ENCODE measurements at places on chromosomes 13 and 19.
A peak's percentile ranks its signal among the peaks of the same experiment; 100 is the strongest.

DNA sequence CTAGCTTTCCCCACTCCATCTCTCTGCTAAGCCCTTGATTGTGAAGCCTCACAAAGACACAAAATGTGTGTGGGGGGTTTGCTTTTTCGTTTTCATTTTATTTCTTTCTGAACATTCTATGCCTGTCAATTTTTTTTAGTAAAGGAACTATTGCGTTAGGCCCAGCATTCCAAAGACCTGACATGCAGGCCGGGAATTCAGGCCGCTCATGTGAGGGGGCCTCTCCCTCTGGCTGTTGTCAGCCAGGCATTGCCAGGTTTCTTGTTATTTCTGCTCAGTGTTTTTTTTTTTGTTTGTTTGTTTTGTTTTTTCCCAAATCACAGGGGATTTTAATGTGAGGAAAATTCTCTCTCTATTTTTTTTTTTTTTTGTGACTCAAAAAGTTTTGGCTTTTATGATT is 10.3 kb upstream of the MEDAG start:
- DNase-seq: no peak

- no peak for DNase-seq
These were observed 6.1 kb upstream of the UPF3A start for GRCh38 chr13:114275304-114275703.

DNA sequence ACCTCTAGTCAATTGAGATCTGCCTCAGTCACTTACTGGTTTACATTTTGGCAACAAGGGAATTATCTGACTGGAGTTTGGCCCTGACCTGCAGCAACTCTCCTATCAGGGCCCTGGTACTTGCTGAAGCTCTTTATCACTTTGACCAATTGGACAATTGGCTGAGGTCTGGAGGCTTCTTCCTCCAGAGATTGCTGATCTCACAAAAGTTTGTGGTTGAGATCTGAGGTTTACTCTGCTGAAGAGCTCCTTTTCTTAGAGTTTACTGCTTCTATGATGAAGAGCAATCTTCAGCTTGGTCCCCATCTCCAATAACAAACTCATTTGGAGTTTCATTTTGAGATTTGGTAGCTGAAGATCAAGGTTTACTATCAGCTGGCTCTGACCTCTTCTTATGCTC is 276.9 kb upstream of the SGCG start:
- DNase-seq: no peak

DNA sequence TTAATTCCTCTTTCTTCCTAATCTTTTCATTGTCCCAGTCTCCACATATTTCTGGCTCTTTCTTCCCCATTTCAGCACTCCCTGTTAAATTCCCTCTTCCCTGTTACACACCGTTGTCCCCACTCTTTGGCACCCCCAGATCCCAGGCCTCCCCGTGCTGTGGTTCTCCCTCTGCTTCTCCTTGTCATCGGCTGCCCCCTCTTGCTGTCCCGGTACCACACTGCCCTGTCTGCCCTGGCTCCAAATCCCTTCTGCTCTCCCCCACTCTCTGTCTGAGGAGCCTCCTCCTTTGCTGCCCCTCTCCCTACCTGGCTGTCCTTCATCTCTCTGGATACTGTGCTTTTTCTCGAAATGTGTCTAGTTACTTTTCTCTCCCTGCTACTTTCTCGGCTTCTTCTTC is 983 bp downstream of the ZNF415 start:
- no peak for DNase-seq

- DNase-seq: peak; percentile 74
These were observed at the start of gene BBC3 for GRCh38 chr19:47230921-47231214. Gene BBC3, minus strand, starts transcription at chr19:47231199. Its CDS starts 2,768 bp downstream, at chr19:47228431.

- no peak for DNase-seq
These were observed 138.2 kb downstream of the SUCLA2 start for GRCh38 chr13:47862841-47863240.

GRCh38 chr19:52191389-52191788 is 1.5 kb downstream of the PPP2R1A start:
- DNase-seq: no peak

DNA sequence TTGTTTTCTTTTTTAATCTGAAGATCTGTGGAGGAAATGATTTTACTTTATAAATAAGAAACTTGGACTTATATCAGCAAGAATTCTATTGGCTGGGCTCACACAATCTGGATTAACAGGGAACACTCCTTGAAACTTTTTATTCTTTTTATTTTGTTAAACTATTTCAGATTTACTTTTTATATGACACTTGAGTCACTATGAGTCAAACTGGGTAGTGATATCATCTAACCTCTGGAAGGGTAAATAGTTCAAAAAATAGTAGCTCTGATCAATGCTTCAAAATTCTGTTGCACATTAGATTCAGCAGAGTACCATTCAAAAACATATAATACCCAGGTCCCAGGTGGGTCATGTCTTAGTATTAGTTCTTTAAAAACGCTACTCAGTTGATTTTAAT is 55.1 kb upstream of the NBEA start:
- no peak for DNase-seq

DNA sequence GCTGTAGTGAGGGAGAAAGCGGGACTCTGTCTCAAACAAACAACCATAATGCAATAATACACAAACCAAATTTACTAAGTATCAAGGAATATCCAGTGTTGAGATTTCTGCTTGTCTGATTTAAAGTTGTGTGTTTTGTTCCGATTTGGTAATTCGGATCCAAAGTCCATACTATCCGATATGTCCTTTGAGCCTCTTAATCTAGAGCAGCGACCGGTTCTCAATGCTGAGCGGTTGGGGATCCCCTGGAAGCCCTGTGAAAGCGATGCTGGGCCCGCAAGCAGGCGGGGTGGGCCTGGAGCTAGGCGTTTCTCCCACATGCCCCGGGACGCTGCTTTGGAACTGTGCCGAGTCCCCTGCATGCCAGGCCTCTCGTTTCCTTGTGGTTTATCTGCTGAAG is 20.2 kb downstream of the C19orf44 start:
- no peak for DNase-seq

GRCh38 chr13:107867701-107868661 is 347.4 kb downstream of the LIG4 start:
- DNase-seq: no peak

DNA sequence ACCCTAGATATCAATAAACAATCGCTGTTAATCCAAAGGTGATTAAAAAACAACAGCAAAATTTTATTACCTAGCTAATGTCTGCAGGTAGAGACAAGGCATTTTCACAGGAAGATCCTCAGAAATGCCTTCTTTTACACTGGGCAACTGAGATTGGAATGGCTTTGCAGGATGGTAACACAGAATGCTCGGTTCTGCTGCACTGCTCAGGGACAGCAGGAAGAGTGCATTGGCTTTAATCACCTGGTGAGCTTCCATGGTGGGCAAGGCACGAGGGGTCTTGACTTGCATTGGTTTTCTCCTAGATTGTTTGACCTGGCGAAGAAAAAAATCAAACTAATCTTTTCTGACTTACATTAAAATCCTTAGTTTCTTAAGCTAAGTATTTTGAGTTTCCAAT is 68.3 kb upstream of the FBXL3 start:
- DNase-seq: no peak

GRCh38 chr19:12564016-12564664 is 12.9 kb upstream of the ZNF564 start:
- DNase-seq: peak; percentile 92

- no peak for DNase-seq
These were observed 5.1 kb upstream of the FXYD5 start for GRCh38 chr19:35149463-35149862.

- no peak for DNase-seq
These were observed 127.3 kb upstream of the EDNRB start for GRCh38 chr13:78045916-78046315.

DNA sequence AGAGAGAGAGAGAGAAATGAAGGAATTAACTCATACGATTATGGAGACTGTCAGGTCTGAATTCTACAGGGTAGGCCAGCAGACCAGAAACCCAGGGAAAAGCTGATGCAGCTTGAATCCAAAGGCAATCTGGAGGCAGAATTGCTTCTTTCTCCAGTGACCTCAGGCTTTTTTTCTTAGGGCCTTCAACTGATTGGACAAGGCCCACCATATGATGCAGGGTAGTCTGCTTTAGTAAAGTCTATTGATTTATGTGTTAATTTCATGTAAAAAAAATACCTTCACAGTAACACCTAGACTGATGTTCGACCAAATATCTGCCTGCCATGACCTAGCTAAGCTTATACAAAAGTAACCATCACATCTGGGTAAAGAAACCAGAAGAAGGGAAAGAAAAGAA is 71.1 kb downstream of the MZT1 start:
- DNase-seq: no peak

DNA sequence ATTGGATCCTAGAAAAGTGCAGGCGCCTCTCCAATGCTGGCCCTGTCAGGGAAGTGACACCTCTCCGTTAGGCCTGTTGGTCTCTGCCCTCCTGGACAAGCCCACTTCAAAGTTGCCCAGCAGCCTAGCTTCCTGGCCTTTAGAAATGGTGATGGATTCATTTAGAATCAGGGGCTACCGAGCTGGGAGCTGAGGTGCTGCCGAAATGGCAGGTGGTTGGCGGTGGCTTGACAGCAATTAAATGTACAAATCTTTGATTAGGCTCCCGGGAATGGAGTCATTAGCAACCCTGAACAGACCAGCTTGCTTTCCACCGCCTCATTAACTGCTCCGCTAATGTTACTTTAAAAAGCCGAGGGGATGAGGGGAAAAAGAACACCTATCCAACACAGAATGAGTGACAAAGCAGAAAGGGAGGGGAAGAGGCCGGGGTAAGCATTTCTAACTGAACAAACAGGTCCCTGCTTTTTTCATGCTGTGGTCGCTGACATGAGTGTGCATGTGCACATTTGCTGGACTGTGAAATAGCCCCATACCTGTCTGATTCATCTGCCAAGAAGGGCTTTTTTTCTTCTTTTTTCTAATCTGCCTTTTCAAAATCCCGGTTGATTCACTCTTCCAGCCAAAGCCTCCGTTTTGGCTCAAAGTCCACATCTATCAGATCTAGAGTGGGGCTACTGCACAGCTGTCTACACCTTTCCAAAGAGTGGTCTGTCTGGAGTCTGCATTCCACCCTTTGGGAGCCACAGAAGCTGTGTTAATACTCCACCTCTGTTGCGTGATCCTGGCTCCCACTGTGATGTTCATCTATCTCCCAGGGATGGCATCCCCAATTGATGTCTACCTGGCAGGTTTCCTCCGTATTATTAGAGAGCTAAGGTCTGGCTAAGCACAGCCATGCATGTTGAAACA is 431.9 kb downstream of the COG6 start:
- DNase-seq: no peak

DNA sequence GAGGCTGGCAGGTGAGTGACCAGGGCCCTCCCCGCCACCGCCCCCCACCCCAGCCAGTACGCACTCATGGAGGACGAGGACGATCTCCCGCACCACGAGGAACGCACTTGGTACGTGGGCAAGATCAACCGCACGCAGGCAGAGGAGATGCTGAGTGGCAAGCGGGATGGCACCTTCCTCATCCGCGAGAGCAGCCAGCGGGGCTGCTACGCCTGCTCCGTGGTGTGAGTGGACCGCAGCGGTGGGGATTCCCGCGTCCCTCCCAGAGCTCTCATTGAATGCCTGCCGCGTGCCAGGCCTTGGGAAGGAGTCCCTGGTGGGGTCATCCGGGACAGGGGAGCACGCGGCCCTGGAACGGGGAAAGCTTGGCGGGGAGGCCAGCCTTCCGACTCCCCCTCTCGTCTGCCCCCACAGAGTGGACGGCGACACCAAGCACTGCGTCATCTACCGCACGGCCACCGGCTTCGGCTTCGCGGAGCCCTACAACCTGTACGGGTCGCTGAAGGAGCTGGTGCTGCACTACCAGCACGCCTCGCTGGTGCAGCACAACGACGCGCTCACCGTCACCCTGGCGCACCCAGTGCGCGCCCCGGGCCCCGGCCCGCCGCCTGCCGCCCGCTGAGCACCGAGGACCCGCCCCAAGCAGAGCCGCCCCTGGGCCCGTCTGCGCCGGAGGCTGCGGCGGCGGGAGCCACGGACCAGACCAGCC is 4.8 kb upstream of the IFI30 start:
- no peak for DNase-seq

DNA sequence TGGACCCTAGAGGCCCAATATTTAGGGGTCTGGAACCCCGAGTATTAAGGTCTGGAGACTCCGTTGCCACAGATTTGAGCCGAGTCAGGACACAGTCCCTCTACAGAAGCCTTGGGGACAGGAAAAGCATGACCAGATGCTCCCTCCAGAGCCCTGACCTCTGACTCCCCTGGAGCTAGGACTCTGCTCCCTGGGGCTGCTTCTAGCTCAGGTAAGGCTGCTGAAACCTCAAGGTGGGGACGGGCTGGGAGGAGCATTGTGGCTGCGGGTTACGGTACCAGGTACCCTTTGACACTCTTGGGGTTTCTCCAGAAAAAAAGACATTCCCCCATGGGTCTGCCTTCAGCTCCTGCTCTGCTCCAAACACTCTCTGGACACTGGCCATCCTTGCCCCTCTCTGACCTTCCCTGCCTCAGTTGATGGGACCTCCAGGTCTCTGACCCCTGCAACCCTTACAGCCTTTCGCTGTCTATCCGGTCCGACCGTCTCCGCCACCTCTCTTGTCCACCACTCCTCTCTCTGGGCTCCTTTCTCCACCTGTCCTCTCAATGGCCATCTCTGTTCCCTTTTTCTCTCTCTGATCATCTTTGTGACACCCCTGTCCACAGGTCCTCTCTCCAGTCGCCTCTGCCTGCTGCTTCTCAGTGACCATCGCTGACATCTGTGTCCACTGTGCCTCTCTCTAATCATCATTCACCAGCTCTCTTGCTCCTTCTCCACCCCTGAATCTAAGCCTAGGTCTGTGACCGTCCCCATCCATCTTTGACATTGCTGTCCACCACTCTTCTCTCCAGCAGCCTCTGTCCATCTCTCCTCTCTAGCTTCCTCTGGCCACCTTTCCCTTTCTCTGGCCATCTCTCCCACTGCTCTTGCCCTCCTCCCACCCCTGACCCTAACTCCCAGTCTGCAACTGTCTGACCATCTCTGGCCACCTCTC is 1.4 kb downstream of the LRFN3 start:
- DNase-seq: no peak

- no peak for DNase-seq
These were observed 19.9 kb upstream of the LRP3 start for GRCh38 chr19:33174186-33174585.

GRCh38 chr13:113057084-113057483 is 48.5 kb upstream of the F7 start:
- peak; percentile 24 for DNase-seq

DNA sequence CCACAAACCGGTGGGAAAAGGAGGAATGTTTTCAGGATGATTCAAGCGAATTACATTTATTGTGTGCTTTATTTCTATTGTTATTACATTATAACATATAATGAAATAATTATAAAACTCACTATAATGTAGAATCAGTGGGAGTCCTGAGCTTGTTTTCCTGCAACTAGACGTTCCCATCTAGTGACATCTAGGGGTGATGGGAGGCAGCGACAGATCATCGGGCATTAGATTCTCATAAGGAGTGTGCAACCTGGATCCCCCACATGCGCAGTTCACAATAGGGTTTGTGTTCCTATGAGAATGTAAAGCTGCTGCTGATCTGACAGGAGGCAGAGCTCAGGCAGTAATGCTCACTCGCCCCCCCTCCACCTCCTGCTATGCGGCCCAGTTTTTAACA is 54.5 kb downstream of the SPTBN4 start:
- DNase-seq: no peak

GRCh38 chr13:50993934-50994333 is 84.3 kb downstream of the RNASEH2B start:
- DNase-seq: no peak

GRCh38 chr13:22017226-22017625 is 346.4 kb downstream of the FGF9 start:
- DNase-seq: no peak
